ENCODE measurements at places on chromosomes 5 and 9. TPM values are rescaled to one million over a fixed set of nuclear protein-coding genes. Genes with fewer than 3 reads are reported as not detected.

GRCh38 chr9:75226403-75227139 lies 138.3 kb downstream of the OSTF1 start:
- no peak for DNase-seq
- H3K27me3 ChIP-seq: no peaks in the 10 kb centered on the region
- no peaks in the 10 kb centered on the region for H3K4me1 ChIP-seq
- H3K36me3 ChIP-seq: peaks cover 15% of the 10 kb centered on the region
- H3K4me3 ChIP-seq: no peak overlapping the region

GRCh38 chr5:33850100-33850594 lies 41.6 kb downstream of the ADAMTS12 start:
- no peaks in the 10 kb centered on the region for H3K36me3 ChIP-seq
- peaks cover 9% of the 10 kb centered on the region for H3K4me1 ChIP-seq
- no peak overlapping the region for H3K27ac ChIP-seq
- H3K27me3 ChIP-seq: peaks cover 55% of the 10 kb centered on the region
- H3K4me3 ChIP-seq: no peak overlapping the region

- no peak overlapping the region for H3K27ac ChIP-seq
- H3K36me3 ChIP-seq: no peaks in the 10 kb centered on the region
- no peaks in the 10 kb centered on the region for H3K4me1 ChIP-seq
- DNase-seq: no peak
These were observed 1164.3 kb upstream of the DMAC1 start for GRCh38 chr9:8963885-8964284.

DNA sequence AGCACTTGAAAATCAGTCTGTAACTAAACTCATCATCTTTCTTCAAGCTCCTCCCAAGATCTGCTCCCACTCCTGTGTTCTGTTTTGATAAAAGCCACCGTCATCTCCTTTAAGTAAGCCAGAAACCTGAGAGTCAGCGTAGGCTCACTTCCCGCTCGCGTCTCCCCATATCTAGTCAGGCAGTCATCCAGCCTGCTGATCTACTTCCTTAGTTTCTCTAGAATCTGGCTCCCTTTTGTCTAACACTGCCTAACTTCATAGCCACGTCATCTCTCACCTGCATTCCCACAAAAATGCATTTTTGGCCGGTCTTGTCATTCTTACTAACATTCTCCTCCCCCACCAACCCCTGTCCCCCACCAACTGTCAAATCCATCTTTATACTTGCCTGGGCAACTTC lies 3.0 kb upstream of the TJP2 start:
- H3K4me3 ChIP-seq: no peak overlapping the region
- peaks cover 41% of the 10 kb centered on the region for H3K4me1 ChIP-seq
- DNase-seq: no peak
- peaks cover 32% of the 10 kb centered on the region for H3K27me3 ChIP-seq
- no peak overlapping the region for H3K27ac ChIP-seq
- H3K36me3 ChIP-seq: no peaks in the 10 kb centered on the region

- no peaks in the 10 kb centered on the region for H3K27me3 ChIP-seq
- no peaks in the 10 kb centered on the region for H3K4me1 ChIP-seq
- no peak overlapping the region for H3K4me3 ChIP-seq
- DNase-seq: no peak
- no peaks in the 10 kb centered on the region for H3K36me3 ChIP-seq
These were observed 947.0 kb downstream of the NR2F1-AS1 start for GRCh38 chr5:92633875-92634487.

DNA sequence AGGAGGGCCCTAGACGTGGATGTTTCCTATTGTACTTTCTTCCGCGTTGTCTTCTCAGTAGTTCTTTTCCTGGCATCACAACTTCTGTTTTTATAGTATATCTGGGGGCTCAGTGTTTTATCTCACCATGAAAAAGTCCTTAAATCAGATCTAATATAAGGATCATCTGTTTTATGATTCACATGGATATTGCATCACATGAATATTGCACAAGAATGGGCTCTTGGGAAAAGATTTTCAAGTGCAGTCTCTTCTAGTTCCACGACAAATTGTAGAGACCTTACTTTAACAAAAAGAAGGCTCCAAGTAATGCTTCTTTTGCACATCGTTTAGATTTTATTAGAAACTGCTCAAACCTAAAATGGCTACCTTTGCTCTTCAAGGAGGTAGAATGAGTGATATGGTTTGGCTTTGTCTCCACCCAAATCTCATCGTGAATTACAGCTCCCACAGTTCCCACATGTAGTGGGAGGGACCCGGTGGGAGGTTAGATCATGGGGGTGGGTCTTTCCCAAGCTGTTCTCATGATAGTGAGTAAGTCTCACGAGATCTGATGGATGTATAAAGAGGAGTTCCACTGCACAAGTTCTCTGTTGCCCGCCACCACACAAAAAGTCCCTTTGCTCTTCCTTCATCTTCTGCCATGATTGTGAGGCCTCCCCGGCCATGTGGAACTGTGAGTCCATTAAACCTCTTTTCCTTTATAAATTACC lies 53.7 kb upstream of the FAM120A start:
- peaks cover 3% of the 10 kb centered on the region for H3K4me1 ChIP-seq
- H3K27me3 ChIP-seq: peaks cover 14% of the 10 kb centered on the region
- no peak overlapping the region for H3K4me3 ChIP-seq
- DNase-seq: no peak
- H3K27ac ChIP-seq: no peak overlapping the region

GRCh38 chr5:133259199-133259997 lies 207.6 kb downstream of the HSPA4 start:
- no peak overlapping the region for H3K4me3 ChIP-seq
- H3K27ac ChIP-seq: peak overlapping the region; percentile 42
- no peak for DNase-seq
- no peaks in the 10 kb centered on the region for H3K36me3 ChIP-seq
- H3K4me1 ChIP-seq: peaks cover 20% of the 10 kb centered on the region
- peaks cover 8% of the 10 kb centered on the region for H3K27me3 ChIP-seq

GRCh38 chr9:110257097-110257841 lies 962 bp upstream of the TXN start:
- H3K4me1 ChIP-seq: peaks cover 44% of the 10 kb centered on the region
- peak; percentile 46 for DNase-seq
- peak overlapping the region; percentile 97 for H3K27ac ChIP-seq
- H3K27me3 ChIP-seq: peaks cover 9% of the 10 kb centered on the region
- H3K36me3 ChIP-seq: peaks cover 11% of the 10 kb centered on the region

- peaks cover 10% of the 10 kb centered on the region for H3K27me3 ChIP-seq
- peaks cover 20% of the 10 kb centered on the region for H3K36me3 ChIP-seq
- no peak overlapping the region for H3K4me3 ChIP-seq
- peak overlapping the region; percentile 14 for H3K27ac ChIP-seq
These were observed 16.3 kb downstream of the ROR2 start for GRCh38 chr9:91933556-91934352.

DNA sequence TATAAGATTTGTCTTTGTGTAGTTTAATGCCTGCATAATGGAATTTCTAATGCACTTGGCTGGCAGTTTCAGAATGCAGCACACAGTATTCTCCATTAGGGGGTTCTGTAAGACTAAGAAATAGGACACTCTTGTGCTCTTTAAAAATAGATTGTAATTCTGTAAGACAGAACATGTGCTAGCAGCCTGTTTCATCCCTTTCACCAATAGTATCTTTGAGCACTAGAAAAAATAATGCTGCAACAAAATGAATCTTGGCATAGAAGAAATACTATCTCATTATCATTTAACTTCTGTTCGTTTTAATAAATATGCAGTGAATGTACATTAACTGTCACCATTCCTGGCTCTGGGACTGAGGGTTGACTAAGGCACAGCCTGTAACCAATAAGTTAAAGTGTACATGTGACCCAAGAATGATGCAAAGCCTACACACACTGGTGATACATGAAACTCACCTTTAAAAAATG lies 23.8 kb upstream of the ZNF622 start:
- no peak for DNase-seq
- no peaks in the 10 kb centered on the region for H3K27me3 ChIP-seq
- H3K4me3 ChIP-seq: no peak overlapping the region
- peaks cover 2% of the 10 kb centered on the region for H3K36me3 ChIP-seq
- peaks cover 6% of the 10 kb centered on the region for H3K4me1 ChIP-seq

DNA sequence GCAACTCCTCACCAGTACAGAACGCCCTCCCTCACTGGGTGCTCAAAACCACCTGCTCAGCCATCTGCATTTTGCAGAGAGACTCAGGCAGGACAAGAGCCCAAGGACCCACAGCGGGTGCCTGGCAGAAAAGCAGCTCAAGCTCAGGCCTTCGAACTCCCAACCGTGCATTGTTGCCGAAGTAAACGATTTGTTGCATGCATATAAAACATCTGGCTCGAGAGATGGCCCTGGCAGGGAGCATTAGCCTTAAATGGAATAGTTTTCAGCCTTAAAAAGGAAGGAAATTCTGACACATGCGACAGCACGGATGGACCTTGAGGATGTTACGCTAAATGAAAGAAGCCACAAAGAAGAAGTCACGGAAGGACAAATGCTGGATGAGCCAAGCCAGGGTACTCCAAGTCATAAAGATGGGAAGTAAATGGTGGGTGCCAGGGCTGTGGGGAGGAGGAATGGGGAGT lies 160.4 kb upstream of the PHYKPL start:
- no peaks in the 10 kb centered on the region for H3K4me1 ChIP-seq
- H3K27ac ChIP-seq: no peak overlapping the region
- peaks cover 7% of the 10 kb centered on the region for H3K27me3 ChIP-seq
- no peak for DNase-seq

DNA sequence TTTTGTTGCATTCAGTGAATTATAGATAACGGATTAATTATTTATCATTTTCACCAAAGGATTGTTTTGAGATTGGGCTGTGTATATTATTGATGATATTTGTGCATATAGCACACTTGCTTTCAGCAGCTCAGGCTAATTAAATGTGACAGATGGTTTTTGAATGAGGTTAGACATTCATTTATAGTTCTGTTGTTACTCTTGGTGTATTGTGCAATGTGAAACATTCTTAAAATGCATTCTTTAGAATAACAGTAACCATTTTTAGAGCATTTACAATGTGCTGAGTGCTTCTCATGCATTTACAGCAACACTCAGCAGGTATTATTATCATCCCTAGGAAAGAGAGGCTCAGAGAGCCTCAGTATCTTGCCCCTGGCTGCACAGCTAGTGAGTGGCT lies 23.8 kb downstream of the NANS start:
- no peak overlapping the region for H3K27ac ChIP-seq
- H3K4me3 ChIP-seq: no peak overlapping the region
- H3K27me3 ChIP-seq: no peaks in the 10 kb centered on the region
- H3K36me3 ChIP-seq: peaks cover 54% of the 10 kb centered on the region

GRCh38 chr5:172283020-172283861 lies at the start of gene UBTD2:
Gene UBTD2, minus strand, starts transcription at chr5:172283764. Its CDS starts 99 bp downstream, at chr5:172283665.
- peak; percentile 81 for DNase-seq
- peak within 1 kb of the TSS; percentile 57 for H3K27ac ChIP-seq
- peaks cover 20% of the 10 kb centered on the region for H3K4me1 ChIP-seq
- peaks cover 1% of the 10 kb centered on the region for H3K36me3 ChIP-seq
- peak within 1 kb of the TSS; percentile 83 for H3K4me3 ChIP-seq

DNA sequence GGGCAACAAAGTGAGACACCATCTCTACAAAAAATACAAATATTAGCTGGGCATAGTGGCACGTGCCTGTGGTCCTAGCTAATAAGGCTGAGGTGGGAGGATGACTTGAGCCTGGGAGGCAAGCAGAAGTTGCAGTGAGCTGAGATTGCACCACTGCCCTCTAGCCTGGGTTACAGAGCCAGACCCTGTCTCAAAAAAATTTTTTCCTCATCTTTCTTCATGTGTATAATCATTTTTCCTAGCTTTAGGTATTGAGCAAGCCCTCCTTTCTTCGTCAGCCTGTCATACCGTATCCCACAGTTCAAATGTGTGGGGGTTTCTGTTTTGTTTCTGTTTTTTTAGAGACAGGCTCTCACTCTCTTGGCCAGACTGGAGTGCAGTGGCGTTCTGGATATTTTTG lies 41.3 kb downstream of the EHMT1 start:
- DNase-seq: no peak
- H3K4me3 ChIP-seq: no peak overlapping the region
- no peaks in the 10 kb centered on the region for H3K27me3 ChIP-seq
- H3K4me1 ChIP-seq: peaks cover 15% of the 10 kb centered on the region
- H3K27ac ChIP-seq: no peak overlapping the region
- peaks cover 10% of the 10 kb centered on the region for H3K36me3 ChIP-seq

DNA sequence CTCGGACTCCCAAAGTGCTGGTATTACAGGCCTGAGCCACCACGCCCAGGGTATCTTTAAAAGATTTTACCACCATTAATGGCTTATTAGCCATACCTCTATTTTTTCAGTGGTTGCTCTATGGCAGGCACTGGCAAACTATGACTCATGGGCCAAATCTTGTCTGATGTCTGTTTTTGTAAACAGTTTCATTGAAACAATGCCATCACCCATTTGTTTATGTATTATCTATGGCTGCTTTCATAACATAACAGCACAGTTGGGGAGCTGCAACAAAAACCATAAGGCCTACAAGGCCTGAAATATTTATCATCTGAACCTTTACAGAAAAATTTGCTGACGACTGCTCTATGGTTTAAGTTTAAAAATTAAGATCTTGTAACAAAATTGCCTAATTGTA lies 66.8 kb downstream of the SLC38A9 start:
- peaks cover 11% of the 10 kb centered on the region for H3K4me1 ChIP-seq
- no peak overlapping the region for H3K4me3 ChIP-seq
- H3K27me3 ChIP-seq: no peaks in the 10 kb centered on the region
- H3K36me3 ChIP-seq: peaks cover 34% of the 10 kb centered on the region

Gene NXNL2
- total RNA-seq: not detected

Gene C9orf152
- not detected for total RNA-seq

Gene CBY3
- not detected for total RNA-seq

Gene FIBCD1
- total RNA-seq: not detected

Gene ACOT12
- total RNA-seq: not detected

Gene FSD1L
- total RNA-seq: 6.3 TPM
